ENCODE measurements at places on chromosomes 4 and X. TPM values are rescaled to one million over a fixed set of nuclear protein-coding genes. Genes with fewer than 3 reads are reported as not detected.

GRCh38 chr4:177256950-177257349, 52.7 kb upstream of the NEIL3 start:
- no peaks in the 10 kb centered on the region for H3K4me1 ChIP-seq
- DNase-seq = no peak
- no peaks in the 10 kb centered on the region for H3K36me3 ChIP-seq
- no peaks in the 10 kb centered on the region for H3K27me3 ChIP-seq
- no peak overlapping the region for H3K27ac ChIP-seq

XK gene
- 2.6 TPM for total RNA-seq

GLOD5 gene
- total RNA-seq = not detected

GRCh38 chr4:138796761-138797160, 218.8 kb upstream of the NOCT start:
- no peak for DNase-seq
- peaks cover 16% of the 10 kb centered on the region for H3K27me3 ChIP-seq
- no peaks in the 10 kb centered on the region for H3K36me3 ChIP-seq

HTR2C gene
- not detected for total RNA-seq

- peaks cover 10% of the 10 kb centered on the region for H3K4me1 ChIP-seq
- no peaks in the 10 kb centered on the region for H3K27me3 ChIP-seq
- H3K4me3 ChIP-seq = no peak overlapping the region
- peak overlapping the region; percentile 75 for H3K27ac ChIP-seq
- H3K36me3 ChIP-seq = no peaks in the 10 kb centered on the region
These were observed 1.2 kb upstream of the EBP start for GRCh38 chrX:48520455-48520854.

- no peaks in the 10 kb centered on the region for H3K36me3 ChIP-seq
- no peaks in the 10 kb centered on the region for H3K4me1 ChIP-seq
- DNase-seq = no peak
- no peaks in the 10 kb centered on the region for H3K27me3 ChIP-seq
These were observed 166.7 kb downstream of the RPA4 start for GRCh38 chrX:97050392-97050791.

Data from HCT116 (cell line).